Mesenteric fat pad (tissue), 1 donor: ENCODE measurements at places on chromosomes 5 and 9. TPM values are rescaled to one million over a fixed set of nuclear protein-coding genes. Genes with fewer than 3 reads are reported as not detected.

Gene FOXI1
- not detected for total RNA-seq

Gene LRRC70
- total RNA-seq: 9.4 TPM

Gene IL3
- total RNA-seq: not detected

Gene PCDHGB4
- 3.2 TPM for total RNA-seq

Gene RNF208
- 5.9 TPM for total RNA-seq

Gene KDM3B
- total RNA-seq: 54.1 TPM

Gene MLANA
- not detected for total RNA-seq

Gene EXOC3
- 58.5 TPM for total RNA-seq

GRCh38 chr5:109192027-109192426 lies 217.7 kb downstream of the PJA2 start:
- DNase-seq: no peak

DNA sequence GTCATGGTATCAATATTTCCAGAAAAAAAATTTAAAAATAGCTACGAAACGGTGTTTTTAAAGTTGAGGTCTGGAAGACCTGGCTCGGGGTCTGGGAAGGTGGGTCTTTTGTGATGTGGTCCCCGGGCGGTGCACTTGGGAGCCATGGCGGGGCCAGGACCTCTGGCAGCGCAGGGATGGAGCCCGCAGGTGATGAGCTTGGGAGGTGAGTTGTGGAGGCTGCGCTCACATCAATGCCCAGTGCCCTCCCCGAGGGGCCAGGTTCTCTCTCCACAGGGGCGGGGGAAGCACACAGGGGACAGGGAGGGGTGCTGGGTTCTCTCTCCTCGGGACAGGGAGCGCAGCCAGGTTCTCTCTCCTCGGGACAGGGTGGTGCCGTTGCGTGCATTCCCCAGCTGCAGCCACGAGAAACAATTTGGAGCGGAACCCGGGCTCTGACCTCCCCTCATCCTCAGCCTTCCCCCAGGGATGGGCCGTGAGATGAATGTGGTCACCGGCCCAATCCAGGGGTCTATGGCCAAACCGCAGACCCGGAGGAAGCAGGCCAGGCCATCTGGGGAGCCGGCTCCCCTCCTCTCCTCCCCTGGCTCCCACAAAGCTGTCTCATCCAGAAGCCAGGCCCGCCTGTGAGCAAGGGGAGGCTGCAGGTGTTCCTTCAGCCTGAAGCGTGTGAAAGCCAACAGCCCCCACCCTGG lies 25.8 kb downstream of the DBH start:
- no peak for DNase-seq

DNA sequence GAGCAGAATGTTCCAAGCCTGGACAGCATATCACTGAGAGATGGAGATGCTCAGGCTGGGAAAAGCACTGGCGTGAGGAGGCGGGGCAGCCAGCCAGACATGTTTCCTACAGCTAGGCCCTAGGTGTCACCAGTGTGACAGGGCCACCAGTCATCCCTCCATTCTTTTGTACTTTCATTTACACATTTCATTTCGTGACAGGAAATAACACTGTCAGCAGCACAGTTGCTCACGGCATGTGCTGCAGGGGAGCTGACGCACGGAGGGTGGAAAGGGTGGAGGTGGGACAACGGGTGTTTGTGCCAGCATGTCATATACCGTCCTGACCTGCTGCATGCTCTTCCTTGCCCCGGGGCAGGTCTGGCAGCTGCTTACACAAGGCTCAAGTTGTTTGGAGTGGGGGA lies 14.8 kb upstream of the CEMIP2 start:
- no peak for DNase-seq

DNA sequence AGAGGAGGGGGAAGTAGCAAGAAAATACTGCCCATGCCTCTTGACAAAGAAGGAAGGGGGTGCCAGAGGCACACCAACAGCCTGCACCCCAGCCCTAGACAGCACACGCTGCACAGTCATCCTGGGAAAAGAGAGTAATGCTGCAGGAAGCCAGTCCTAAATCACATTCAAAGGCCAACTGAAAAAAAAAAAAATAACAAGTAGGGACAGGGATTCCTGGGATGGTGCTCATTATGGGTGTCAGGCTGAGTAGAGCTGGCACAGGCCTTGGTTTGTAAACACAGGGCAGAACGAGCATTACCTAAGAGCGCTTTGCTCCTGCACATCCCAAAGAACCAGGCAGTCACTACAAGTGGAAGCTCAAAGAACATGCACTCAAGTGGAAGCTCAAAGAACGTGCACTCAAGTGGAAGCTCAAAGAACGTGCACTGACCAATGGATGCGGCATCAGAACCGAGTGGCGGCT lies 7.8 kb downstream of the RAPGEF1 start:
- DNase-seq: no peak

- DNase-seq: no peak
These were observed 6.8 kb upstream of the FEM1C start for GRCh38 chr5:115551415-115551814.

DNA sequence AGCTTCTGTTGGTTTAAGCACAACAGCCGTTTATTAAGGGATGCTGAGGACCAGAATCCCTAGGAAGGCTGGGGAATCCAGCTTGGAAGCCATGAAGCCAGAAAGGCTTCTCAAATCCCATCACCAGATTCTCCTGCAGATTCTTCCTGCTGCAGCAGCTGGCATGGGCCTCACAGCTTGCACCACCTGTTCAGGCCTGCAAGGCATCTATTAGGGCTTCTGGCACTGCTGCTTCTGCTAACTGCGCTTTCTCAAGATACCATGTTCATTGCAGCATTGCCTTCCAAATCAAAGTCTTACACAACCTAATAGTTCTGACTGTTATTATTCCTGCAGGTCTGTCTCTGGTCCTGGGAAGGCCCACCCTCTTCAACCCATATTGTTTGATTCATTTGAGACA lies 51.2 kb upstream of the ZNF366 start:
- no peak for DNase-seq

GRCh38 chr5:25641124-25641523 lies 996.3 kb upstream of the CDH10 start:
- no peak for DNase-seq

DNA sequence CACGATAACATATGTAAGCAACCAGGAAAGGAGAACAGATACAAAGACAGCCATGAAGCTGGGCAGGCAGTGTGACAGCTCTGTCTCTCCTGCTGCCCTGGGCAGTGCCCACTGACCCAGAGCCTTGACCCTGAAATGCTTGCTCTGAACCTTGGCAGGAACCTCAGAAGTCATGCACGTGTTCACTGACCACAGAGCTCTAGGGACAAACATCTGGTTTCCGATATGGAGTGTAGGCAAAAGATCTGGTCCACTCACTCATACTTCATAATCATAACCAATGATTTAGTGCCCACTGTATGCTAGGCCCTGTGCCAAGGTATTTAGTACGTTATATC lies 102.6 kb downstream of the FSTL4 start:
- DNase-seq: no peak

DNA sequence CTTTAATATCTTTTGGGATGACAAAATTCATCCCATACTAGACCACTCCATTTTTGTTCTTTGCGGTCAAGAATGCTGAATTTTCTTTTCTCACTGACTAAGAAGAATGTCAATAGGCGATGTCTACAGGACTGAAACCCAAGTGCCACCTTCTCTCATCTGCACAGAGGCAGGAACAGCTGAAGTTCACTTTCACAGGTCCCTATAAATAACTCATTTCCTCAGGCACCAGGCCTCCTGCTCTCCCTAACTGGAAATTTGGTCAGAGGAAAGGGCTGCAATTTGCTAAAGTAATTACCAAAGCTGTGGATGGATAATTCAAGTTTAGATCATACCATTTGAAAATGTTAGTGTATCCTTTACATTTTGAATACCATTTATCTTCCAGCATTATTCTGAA lies 142.9 kb downstream of the DIRAS2 start:
- DNase-seq: no peak

DNA sequence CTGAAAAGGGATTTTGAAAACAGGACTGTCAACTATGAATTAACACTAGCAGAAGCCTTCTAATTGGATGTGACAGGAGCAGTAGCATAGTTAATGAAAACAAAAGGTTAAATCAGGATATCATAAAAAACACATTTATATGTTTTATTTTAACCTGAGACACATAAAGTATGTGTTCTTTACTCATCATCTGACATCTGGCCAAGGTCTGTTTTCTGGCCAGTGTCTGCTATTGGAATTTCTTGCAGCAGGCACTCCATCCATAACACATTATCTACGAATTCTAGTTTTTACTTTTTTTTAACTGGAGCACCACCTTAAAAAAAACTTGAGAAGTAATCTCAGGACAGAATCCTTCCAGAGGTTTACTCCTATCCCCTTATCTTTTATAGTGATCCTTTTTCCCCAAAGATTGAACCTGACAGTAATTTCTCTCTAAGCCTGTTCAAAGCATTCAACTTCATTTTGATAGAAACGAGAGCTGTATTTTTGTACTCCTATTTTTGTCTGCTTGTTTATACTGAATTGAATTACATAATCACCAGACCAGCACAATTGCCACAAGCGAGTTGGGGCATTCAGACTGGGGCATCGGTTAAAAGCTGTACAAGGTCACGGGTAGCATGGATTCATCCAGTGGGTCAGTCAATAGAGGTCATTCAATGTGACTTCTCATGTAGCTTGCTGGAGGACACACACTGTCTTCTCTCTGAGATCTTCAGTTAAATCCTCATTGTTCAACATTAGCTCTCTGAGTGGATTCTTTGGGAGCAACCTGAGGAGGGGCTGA lies 205.6 kb upstream of the CLINT1 start:
- no peak for DNase-seq

DNA sequence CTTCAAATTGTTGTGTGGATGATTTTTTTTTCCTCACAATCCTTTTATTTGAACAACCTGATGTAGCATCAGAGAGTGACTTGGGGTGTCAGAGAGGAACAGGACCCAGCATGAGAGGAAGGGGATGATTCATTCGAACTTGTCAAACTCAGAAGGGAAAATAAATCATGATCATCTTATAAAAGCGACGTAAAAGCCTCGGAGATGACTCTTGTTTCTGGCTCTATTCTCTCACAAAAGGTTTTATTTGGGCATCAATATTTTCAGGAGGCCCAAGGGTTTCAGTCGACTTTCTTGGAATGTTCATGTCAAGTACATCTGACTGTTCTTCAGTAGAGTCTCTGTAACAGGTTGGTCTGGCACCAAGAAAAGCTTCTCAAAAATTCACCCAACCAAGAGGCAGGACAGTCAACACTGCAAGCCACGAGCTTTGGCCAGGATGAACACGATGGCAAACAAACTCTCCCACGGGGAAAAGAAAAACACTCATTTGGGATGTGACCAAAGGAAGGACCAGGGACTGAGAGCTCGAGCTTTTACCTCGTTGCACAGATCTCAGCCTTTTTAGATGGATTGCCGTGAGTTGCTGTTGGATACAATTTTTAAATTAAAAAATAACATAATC lies 55.1 kb downstream of the ANKH start:
- no peak for DNase-seq

- DNase-seq: no peak
These were observed 47.2 kb downstream of the OR2K2 start for GRCh38 chr9:111282845-111283244.
